Psoas muscle (tissue), 8 donors: ENCODE measurements at places on chromosomes 1 and 21. TPM values are rescaled to one million over a fixed set of nuclear protein-coding genes. Genes with fewer than 3 reads are reported as not detected.

Gene RAB7B
- total RNA-seq = 1.2 TPM

Gene RIPPLY3
- not detected for total RNA-seq

Gene CBS
- 2.2 TPM for total RNA-seq

Gene C21orf91
- 5.2 TPM for total RNA-seq

Gene GOLT1A
- total RNA-seq = not detected

Gene KIF2C
- 0.97 TPM for total RNA-seq

Gene LPAR3
- not detected for total RNA-seq

Gene CASZ1
- 53.1 TPM for total RNA-seq

Gene G0S2
- 468 TPM for total RNA-seq

Gene PTPN7
- total RNA-seq = 0.40 TPM

Gene CD160
- total RNA-seq = not detected

Gene TOR1AIP2
- 75.6 TPM for total RNA-seq

Gene CNR2
- total RNA-seq = not detected

Gene FAM78B
- 9.8 TPM for total RNA-seq

Gene C1orf116
- total RNA-seq = 0.12 TPM

Gene IGSF21
- 0.73 TPM for total RNA-seq

Gene LCE1F
- total RNA-seq = not detected

Gene CDC42SE1
- 26.1 TPM for total RNA-seq

Gene ILDR2
- 0.11 TPM for total RNA-seq

Gene KIF21B
- 0.50 TPM for total RNA-seq

Gene CD2
- total RNA-seq = 0.50 TPM

Gene HSPB7
- 3,380 TPM for total RNA-seq

Gene OPTC
- total RNA-seq = not detected

Gene TNFRSF1B
- total RNA-seq = 7.5 TPM

Gene EGLN1
- total RNA-seq = 532 TPM

Gene RXFP4
- not detected for total RNA-seq

Gene KRTAP12-2
- total RNA-seq = not detected

Gene TBX19
- total RNA-seq = 0.56 TPM
